ENCODE measurements at places on chromosomes 2 and 18.

DNA sequence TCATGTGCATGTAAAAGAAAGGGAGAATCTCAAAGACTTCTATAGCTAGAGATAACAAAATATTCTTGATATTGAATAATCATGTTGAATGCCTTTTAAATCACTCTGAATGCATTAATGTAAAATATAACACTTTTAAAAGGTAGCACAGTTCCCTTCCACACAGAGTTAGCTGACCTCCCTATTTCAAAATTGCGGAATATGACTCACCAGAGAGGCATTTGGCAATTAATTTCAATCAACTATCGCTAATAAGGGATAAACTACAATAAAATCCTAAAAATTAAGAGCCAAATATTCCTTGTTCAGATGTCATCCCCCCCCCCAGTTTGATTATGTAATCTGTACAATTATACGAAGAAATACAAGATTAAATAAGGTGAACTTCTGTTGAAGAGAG, 29.3 kb downstream of the ZC3H15 start:
- DNase-seq, result no peak

DNA sequence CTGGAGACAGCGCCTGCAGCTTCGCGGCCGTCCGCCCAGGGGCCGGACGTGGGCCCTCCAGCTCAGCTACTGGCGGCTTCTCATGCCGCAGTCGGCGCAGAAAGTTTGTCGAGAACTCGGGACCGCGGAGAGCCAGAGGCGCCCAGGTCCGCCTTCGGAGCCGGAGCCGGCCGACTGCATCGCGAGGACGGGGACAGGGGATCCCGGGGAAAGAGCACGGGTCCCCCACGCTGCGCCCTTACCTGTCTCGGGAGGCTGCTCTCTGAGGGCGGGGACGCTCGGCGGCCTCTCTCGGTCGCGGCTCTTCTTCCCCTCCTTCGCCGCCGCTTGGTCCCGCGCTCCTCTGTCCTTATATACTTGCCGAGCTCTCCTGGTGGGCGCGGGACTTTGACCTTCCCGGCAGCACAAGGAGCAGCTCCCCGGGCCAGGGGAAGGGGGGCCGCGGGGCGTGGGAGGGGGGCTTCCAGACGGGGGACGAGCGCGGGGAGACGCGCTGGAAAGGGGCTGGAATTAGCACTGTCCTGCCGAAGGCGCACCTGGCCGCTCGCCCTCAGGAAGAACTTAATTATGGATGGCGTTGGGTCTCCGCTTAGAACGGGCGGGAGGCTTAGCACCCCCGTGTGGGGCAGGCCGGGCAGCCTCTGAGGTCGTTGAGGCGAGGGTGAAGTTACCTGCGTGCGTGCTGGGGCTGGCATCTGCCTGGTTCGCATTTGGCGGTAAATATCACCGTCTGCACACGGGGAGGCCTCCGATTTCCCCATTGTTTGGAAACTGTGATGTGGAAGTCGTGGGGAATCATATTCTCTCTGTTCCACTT, at the start of gene POMC:
Gene POMC (minus strand): TSS at position 325 of the 817 bp plus-strand sequence. CDS start 3,808 bp downstream, outside the sequence.
- DNase-seq, result no peak

- DNase-seq, result no peak
Observed at GRCh38 chr2:45168711-45169338, 159.6 kb upstream of the SIX2 start.

- no peak for DNase-seq
Observed at GRCh38 chr2:207487650-207488311, 42.0 kb upstream of the CREB1 start.

GRCh38 chr18:71336576-71337210, 1047.8 kb downstream of the SOCS6 start:
- no peak for DNase-seq

DNA sequence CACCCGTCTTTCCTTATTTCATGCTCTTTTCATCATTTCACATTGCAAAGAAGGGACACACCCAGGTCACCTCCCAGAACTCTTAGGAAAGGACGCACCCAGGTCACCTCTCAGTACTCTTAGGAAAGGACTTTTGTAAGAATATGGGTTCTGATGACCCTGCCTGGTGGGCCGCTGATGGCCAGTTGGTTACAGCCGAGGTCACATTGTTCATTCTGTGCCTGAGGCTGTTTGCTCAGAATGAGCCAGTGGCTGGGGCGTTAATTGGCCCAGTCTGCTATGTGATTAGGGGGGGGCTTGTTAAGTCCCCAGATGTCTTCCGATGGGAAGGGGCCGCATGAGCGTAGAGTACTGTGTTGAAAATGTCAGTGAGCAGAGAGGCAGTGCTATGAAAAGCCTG, 9.4 kb downstream of the MLPH start:
- no peak for DNase-seq

DNA sequence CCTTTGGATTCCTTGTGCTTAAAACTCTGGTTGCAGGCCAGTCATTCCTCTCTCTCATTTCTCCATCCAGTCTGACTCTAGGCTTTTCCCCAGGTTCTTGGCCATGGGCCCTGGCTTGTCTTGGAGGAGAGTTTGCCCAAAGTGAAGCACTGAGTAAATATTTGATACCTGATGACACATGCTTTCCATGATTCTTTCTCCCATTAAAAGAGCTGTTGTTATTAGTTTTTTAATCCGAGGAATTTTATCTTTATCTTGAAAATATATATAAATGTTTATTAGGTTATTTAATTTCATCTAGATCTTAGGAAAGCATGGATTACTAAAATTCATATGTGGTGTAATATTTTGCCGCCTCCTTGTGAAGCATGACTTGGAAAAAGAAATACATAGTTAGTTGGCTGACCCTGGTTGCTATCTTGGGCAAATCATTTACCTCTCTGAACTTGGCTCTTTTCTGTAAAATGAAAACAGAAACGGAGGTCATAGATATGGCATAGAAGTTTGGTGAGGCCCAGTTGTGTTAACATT, 650.1 kb downstream of the SLC4A3 start:
- no peak for DNase-seq

GRCh38 chr2:26668041-26668440, 24.5 kb upstream of the KCNK3 start:
- no peak for DNase-seq

- no peak for DNase-seq
Observed at GRCh38 chr2:222703886-222704285, 32.4 kb downstream of the MOGAT1 start.

GRCh38 chr2:101754618-101755017, 57.1 kb downstream of the MAP4K4 start:
- DNase-seq, result no peak
